ENCODE measurements at places on chromosomes 11 and 22.

- DNase-seq, result no peak
These were observed 51.8 kb downstream of the CD6 start for GRCh38 chr11:61023086-61023965.

DNA sequence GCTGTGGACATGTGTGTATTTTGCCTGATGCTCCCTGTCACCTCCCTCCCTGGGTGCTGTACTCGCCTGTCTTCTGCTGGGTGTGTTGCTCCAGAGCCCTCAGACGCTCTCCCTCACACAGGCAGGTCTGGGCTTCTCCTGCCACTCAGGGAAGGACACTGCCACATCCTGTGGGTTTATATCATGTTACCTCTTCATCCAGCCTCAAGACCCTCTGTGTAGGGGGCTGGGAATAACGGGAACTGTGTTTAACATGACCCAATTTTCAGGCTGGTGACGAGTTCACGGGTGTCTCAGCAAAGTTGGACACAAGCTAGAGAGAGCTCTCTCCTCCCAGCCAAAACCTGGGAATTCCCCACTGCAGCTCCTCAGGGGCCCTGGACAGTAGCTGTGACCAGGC lies 24.6 kb downstream of the MYBPC3 start:
- no peak for DNase-seq

- DNase-seq, result no peak
These were observed 2.6 kb downstream of the ACER3 start for GRCh38 chr11:76863196-76863777.

GRCh38 chr11:526192-526591 lies 9.2 kb downstream of the HRAS start:
- DNase-seq, result no peak

DNA sequence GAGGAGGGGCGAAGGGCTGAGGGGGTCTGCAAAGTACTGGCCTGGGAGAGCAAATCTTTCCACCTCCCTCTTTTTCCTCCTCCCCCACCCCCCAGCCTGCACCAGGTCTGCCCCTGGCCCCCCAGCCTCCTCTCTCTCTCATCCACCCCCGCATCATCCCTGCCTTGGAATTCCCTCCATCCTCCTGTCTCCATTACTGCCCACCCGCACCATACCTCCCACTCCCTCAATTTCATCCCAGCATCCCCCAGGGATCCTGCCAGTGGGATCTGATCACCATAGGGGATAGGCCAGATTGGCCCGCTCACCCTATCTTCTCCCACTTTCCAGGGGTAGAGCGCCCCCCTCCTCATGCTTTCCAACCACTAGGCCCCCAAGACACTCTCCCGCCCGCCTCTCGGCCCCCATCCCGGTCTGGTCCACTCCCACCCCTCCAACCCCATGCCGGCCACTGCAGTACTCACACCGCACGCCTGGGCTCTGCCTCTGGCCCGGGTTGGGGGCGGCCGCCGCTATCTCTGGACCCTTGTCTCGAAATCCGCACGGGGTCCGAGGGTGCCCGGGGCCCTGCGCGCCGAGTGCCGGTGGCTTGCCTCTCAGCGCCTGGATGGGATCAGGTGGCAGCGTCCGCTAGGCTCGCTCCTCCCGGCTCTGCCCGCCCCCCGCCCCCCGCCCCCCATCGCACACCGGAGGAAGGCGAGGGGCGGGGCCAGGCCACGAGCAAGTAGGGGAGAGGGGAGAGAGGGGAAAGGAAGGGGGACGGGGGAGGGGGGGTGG lies at the start of gene GAL3ST3:
TSS of gene GAL3ST3 (minus strand) at position 615 of the 777 bp plus-strand sequence. CDS start 3,746 bp downstream, outside the sequence.
- no peak for DNase-seq

DNA sequence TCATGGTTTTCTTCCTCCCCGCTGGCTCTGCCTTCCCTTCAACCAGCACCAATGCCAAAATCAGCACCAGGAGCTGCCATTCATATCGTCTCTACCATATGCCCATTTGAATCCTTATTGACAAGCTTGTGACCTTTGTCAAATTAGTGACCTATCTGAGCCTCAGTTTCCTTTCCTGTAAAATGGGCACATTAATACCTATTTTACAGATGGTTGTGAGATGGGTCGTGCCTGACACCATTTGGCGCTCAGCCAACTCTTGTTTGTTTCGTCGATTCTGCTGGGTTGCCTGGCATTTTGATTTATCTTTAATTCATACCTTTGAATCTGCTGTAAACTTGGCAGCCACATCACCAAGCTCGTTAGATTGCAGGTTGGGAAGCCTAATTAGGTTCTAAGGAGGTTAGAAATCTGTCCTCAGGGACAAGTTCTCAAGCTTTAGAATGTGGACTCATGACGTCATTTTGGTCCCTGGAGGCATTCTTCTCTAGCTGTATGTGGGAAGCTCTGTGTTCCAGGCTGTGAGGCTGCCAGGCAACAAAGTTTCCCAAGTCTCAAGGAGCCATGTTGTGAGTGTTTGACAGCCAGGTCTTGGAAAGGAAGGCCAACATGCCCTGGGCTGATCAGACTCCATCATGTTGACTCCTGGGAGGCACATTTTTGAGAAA lies 61.0 kb downstream of the RPS6KA4 start:
- no peak for DNase-seq

DNA sequence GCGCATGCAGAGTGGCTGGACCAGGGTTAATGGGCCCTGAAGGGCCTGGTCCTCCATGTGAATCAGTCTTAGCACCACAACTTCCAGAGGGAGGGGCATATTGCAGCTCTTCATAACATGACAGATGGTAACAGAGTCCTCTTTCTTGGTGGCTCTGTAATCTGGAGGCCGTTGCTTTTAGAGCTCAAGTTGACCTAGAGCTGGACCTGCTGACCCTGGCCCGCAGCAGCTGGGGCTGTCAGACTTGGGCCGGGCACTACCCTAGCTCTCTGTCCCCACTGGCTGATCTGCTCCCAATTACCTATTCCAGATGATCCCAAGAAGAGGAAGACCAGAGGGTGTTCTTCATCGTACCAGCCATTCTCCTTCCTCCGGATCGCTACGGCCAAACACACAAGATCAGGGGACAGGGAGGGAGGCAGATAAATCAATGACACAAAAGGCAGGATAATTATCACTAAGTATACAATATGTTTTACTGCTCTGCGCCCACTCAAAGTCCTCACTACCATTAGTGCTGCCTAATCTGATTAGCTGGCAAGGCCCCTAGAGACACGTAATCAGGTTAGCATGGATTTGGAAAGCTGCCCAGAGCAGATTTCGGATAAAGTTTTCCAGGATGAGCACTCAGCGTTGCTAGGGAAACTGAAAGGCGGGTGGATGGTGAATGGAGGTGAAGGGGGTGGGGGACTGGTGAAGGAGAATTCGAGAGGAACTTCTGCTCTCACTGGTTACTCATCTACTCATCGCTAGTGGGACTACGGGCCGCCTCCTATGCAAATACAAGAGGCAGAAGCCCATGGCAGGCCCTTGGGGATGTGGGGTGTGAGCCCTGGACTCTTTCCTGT lies 64.5 kb upstream of the PHOX2A start:
- DNase-seq, result no peak
